ENCODE measurements at places on chromosomes 2 and 18.

GRCh38 chr2:169107645-169108044 lies 38.3 kb downstream of the DHRS9 start:
- no peak for DNase-seq

- DNase-seq = no peak
Measured at GRCh38 chr2:223855426-223855825, 18.0 kb upstream of the AP1S3 start.

GRCh38 chr2:16069663-16069932 lies 129.2 kb downstream of the MYCN start:
- no peak for DNase-seq

GRCh38 chr18:41940506-41941215 lies 14.4 kb upstream of the PIK3C3 start:
- no peak for DNase-seq

DNA sequence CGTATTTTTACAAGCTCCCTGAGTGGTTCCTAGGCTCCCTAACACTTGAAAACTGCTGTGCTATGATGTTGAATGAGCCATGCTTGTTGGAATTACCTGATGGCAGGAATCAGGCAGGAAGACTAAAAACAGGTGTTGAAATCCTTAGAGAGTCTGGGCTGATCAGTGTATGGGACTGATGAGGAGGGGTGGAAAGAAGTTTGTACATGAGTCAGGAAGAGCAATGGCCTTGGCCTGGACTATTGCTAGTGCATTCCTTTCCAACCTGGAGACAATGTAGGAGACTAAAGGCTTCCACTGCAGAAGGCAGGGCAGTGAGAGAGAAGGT lies 25.0 kb upstream of the TMBIM1 start:
- DNase-seq = no peak

DNA sequence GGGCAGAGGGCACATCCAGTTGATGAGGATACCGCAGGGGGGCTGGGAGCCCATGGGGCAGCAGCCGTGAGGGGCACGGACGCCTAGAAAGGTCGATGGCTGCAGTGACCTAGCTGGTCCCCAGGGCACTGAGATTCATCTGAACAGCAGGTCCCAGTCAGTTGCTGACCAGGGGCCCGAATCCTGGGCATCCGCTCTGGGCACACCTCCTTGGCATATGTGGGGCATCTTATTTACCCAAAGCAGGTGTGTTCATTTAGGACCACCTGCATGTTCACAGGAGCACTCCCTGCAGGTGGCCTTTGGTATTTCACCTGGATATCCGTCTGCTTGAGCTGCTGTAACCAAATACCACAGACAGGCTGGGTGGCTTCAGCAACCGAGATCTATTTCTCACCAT lies 72.0 kb upstream of the ODC1 start:
- no peak for DNase-seq

DNA sequence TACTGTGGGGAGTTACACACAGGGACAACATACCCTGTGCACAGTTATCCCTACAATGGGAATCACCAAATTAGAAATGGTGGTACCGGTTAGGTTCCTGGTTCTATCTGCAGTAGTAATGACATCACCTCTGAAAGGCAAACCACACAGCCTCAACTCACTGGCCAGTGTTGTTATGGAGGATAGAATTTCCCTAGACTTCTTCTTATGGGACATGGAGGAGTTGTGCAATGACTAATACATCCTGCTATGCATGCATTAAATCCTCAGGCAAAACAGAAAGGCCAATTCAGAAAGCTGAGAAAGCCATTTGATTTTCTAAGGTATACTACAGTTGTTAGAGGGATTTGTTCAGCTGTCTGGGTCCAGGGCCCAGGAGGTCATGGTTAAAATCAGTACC lies 439.3 kb downstream of the TMX3 start:
- DNase-seq = no peak

GRCh38 chr2:146652311-146652710 lies 1192.5 kb upstream of the ACVR2A start:
- DNase-seq = no peak

DNA sequence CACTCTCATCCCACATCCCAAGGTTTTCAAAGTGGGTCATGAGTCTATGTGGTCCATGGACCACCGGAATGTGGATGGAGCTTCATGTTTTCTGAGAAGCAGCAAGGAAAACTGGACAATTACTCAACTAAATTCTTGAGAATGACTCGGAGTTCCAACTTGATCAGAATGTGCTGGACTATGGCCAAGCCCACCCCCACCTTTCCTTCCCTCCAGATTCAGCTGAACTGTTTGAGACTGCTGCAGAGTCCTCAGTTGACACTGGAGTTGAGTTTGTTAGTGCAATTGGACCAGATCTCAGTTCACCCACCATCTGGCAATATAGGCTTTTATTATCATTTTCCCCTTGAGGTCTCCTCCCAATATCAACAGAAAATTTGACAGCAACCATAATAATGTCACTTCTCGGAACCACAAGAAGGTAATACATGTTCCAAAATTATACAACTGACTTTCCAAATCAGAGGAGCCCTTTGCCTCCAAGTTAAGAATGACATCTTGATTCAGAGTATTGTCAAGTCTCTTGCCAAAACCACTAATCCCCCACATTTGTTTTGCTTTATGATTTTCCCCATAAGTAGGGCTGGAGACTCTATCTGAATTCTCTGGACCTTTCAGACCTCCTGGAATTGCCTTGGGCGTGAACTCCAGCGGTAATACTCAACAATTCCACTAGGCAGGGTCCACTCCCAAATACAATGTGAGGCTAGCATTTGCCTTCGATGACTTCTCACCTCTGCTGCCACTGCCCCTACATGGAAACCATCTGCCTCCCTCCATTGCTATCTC lies 8.8 kb downstream of the COL4A4 start:
- DNase-seq = no peak

- DNase-seq = no peak
Measured at GRCh38 chr2:74865770-74866674, 32.1 kb downstream of the HK2 start.

DNA sequence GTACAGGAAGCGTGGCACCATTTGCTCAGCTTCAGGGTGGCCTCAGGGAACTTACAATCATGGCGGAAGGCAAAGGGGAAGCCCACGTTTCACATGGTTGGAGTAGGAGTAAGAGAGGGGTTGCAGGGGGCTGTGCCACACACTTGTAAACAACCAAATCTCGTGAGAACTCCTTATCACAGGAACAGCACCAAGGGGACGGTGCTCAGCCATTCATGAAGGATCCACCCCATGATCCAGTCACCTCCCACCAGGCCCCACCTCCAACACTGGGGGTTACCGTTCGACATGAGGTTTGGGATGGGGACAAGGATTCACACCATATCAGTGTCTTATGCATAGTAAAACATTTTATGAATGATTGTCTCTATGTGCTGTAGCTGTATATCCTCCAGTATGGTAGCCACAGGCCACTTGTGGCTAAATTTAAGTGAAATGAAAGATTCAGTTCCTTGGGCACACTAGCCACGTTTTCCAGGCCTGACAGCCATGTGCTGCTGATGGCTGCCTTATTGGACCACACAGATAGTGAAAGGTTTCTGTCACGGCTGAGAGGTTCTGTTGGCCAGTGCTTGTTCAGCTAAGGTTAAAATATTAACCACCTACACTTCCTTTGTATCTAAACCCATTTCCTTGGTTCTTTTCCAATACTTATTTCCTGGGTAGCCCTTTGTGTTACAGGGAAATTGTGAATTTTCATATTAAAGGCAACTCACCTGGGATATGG lies 77.3 kb downstream of the AGAP1 start:
- no peak for DNase-seq

DNA sequence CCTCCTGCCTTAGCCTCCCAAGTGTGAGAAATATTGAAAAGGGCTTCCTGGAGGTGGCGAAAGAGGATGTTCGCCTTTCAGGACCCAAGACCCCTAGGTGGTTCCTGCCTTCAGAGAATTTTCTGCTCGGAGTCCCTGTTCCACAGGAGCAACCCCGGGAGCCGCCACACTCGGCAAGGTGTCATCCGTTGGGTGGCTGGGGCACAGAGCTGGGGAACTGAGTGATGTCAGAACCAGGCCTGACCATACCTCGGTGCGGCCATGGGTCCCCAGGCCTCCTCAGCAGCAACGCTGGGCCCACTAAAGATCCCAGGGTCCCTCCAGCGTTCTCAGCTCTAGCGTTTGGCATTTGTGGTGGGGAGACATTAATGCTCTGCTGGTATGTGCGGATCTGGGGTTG lies 23.7 kb upstream of the TAF1B start:
- DNase-seq = no peak

- no peak for DNase-seq
Measured at GRCh38 chr18:59918320-59918755, 18.5 kb downstream of the PMAIP1 start.

DNA sequence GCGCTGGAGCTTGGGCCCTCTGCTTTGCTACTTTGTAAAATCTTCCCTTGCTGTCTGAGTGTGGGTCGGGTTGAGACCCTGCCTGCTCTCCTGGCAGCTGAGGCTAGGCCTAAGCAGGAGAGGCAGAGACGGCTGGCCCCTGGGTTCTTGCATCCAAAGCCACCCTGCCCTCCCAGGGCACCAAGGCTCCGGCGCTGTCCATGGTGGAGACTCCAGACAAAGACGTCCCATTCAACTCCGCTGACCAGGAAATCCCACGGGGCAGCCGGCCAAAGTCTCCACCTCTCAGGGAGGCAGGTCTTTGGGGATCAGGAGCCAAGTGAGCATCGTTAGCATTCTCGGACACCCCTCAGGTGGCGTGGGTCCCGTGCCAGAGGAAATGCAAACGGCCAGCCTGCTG lies 2.6 kb upstream of the PRLH start:
- no peak for DNase-seq

GRCh38 chr2:138390316-138390945 lies 111.1 kb upstream of the SPOPL start:
- no peak for DNase-seq

- no peak for DNase-seq
Measured at GRCh38 chr2:136126021-136126420, 8.1 kb upstream of the CXCR4 start.

GRCh38 chr18:48782381-48782861 lies 168.3 kb downstream of the SMAD7 start:
- no peak for DNase-seq

DNA sequence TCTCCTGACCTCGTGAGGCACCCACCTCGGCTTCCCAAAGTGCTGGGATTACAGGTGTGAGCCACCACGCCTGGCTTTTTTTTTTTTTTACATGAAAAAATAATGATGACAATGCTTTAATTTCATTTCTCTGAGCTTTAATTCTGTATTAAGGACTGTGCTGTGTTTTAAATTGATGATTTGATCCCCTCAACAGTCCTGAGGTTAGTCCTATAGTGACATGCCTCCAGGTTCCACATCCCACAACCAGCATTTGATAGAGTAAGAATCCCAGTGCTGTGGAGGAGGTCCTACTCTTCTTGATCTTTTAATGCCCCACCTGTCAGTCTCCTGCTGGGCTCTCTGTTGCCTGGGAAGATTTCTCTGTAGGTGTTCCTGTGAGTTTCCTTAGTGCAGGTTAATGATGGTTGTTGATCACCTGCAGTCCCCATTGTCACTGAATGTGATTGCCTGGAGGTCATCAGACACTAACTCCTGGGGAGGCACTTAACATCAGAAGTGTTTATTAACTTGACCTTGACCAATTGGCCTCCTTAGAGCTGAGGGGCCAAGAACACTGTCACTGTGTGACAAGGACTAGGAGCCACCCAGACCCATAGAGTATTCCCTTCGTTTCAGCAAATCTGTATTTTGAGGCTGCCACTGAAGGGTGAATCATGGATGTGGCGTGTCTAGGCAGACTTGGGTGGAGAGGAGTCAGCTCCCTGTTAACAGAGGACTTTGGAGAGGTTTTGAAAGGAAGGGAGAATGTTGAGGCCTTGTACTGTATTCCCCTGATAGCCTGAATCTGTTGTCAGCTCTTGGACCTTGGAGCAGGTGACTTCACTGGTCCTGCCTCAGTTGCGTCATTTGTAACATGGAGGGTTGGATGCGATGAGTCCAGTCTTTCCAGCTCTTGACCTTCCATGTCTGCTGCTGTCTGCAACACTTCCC lies 11.5 kb downstream of the ASAP2 start:
- DNase-seq = no peak

DNA sequence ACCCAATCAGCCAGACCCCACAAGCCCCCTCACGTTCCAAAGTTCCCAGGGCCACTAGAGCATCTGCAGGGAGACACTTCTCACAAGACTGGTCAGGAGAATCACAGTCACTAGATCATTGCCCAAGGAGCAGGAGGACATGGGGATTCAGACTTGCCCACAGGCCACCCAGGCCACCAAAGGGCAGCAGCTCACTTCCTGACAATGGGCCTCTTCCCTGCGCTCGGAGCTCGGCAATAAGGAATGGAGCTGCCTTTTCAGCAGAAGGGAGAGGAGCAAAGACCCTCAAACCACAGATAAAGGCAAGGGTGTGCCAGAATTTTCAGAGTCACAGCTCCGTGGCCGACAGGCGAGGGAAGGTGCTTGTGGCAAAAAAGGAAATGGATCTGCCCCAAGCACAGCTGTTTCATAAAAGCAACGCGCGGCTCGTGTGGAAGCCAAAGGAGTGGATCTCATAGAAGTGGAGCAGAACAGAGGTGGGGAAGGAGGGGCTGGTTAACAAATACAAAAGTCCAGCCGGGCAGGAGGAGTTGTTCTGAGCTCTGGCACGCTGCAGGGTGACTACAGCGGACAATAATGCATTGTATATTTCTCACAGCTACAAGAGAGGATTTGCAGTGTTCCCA lies 72.1 kb downstream of the EDAR start:
- no peak for DNase-seq

- no peak for DNase-seq
Measured at GRCh38 chr2:28263690-28264089, 129.0 kb upstream of the FOSL2 start.

- DNase-seq = no peak
Measured at GRCh38 chr2:33204945-33205344, 258.2 kb downstream of the LTBP1 start.

DNA sequence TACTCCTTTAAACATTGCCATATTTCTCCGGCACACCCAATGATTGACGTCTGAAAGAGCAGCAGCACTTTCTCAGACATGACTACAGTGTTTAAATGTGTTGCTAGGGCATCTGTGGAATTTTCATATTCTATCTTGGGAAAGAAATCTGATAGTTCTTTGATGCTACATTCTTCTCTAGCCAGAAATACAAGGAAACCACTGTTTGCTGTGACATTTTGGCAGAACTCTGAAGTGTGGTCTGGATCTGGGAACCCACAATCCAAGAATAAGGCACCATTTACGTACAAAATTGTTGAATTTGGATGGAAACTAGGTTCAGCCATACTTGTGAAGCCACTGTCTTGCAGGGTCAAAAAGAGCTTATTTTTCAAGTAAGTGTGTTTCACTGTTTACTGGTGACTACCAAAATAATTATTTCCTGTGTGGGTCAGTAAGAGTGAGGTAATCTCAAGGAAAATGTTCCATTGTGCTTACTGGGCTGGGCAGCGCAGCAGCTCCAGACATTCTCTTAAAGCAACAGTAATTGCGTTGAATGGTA lies 21.3 kb upstream of the CD28 start:
- DNase-seq = no peak
